ENCODE measurements at places on chromosomes 6 and 20.

DNA sequence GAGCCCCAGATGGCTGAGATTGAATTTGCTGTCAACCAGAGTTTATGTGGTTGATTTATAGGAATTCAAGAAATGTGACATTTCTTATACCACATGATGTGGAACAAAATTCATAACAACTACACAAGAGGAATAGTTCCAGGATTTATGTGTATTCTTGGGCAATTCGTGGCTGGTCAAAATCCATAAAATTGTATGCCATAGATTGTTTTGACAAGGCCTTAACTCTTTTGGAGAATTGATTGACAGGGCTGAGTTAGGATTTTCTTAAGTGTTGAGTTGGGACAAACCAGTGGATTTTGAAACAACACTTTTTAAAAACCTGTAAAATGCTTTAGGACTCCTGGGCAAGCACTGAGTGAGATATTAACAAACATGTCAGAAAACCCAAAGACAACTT, 19.4 kb upstream of the SLC2A12 start:
- DNase-seq: no peak

DNA sequence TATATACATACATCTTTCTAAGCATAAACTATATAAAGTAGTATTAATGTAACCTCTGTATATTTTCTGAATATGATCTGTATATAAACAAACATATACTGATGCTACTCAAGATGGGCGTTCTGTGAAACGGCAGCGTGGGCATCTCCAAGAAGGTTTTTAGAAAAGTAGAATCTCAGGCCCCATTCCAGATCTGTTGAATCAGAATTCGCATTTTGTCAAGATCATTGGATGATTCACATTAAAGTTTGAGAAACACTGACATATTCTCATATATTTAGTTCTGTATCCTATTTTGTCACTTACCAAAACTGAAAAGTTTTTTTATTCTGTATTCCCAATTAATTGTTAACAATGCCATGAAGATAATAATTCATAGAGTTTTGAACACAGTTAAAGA, 5.5 kb downstream of the C6orf141 start:
- DNase-seq: no peak

GRCh38 chr6:150631283-150631983, 31.7 kb downstream of the PLEKHG1 start:
- no peak for DNase-seq

DNA sequence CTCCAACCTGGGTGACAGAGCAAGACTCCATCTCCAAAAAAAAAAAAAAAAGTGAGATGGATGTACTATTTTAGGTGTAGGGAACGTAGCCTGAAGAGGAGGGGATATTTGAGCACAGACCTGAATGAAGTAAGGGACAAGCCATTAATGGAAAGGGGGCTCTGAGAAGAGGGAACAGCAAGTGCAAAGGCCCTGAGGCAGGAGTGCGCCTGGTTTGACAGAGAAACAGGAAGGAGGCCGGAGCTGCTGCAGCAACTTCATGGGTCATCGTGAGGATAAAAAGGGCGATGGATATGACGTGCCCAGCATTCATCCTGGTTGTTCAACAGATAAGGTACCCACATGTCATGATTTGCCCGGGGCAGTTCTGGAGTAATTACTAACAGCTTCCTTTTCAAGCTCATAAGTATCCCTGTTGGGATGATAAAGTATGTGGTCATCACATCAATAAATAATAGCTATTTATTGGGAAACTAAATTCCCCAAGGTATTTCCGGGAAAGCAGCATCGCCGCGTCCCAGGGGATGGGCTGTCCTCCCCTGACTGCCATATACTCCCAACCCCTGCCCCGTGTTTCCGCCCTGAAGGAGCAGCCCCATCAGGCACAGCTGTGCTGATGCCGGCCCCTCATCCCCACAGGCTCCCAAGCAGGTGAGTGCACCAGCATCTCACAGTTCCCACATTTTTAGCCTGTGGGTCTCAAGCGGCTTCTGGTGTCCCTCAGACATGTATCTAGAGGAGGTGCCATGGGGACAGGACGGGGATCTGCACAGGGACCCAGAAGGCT, 43.4 kb downstream of the DLGAP4 start:
- DNase-seq: no peak

- no peak for DNase-seq
These were observed 22.1 kb downstream of the BACH2 start for GRCh38 chr6:90274451-90275030.

DNA sequence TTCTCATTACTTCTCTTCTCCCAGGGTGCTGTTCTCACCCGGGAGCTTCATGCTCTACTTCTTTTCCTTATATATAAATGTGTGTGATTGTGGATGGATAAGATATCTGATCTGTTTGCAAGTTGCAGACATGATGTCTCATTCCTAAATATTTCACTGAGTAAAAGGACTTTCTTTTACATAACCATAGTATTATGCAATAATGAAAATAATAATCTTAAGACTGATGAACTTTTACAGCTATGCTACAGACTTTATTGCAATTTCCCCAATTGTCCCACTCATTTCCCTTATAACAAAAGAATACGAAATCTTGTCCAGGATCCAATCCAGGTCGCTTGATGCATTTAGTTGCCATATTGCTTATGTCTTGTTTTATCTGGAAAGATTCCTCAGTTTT, 284.5 kb upstream of the JAG1 start:
- no peak for DNase-seq

DNA sequence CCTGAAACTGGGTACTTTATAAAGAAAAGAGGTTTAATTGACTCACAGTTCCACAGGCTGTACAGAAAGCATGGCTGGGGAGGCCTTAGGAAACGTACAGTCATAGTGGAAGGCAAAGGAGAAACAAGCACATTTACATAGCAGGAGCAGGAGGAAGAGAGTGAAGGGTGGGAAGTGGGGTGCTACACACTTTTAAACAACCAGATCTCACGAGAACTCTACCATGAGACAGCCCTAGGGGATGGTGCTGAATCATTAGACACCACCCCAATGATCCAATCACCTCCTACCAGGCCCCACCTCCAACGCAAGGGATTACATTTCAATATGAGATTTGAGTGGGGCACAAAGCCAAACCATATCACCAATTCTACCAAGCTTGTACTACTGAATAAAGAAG, 7.4 kb upstream of the FNDC1 start:
- DNase-seq: no peak

GRCh38 chr6:90654806-90655205, 67.9 kb upstream of the MAP3K7 start:
- DNase-seq: no peak

- DNase-seq: peak; percentile 22
These were observed 497.8 kb downstream of the PREX1 start for GRCh38 chr20:48329676-48330664.

DNA sequence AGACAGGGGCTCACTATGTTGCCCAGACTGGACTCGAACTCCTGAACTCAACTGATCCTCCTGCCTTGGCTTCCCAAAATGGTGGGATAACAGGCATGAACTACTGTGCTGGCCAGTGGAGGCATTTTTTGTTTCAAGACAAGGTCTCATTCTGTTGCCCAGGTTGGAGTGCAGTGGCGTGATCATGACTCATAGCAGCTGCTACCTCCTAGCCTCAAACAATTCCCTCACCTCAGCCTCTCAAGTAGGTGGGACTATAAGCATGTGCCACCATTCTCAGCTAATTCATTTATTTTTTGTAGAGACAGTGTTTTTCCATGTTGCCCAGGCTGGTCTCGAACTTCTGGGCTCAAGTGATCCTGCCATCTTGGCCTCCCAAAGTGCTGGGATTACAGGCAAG, 17.2 kb downstream of the ENPP3 start:
- no peak for DNase-seq

DNA sequence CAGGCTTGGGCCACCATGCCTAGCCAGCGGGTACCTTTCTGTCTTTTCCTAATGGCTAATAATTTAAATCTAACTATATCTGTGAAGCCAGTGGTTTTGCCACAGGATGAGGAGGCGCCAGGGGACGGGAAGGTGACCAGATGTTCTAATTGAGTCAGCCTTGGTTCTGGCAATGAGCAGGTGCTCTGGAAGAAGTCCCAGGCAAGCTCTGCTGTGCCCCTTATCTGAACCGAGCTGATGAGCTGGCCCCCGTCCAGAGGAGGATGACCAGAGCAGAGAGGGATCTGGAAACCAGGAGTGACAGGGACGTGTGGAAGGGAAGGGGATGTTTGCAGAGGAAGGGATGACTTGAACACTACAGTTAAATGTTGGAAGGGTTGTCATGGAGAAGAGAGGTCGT, 46.7 kb downstream of the SLC35D3 start:
- DNase-seq: no peak

GRCh38 chr6:135647521-135647920, 150.0 kb upstream of the AHI1 start:
- DNase-seq: no peak

- no peak for DNase-seq
These were observed 9.2 kb upstream of the KIAA0319 start for GRCh38 chr6:24655215-24655614.

- no peak for DNase-seq
These were observed 39.7 kb upstream of the SAYSD1 start for GRCh38 chr6:39154705-39155104.

DNA sequence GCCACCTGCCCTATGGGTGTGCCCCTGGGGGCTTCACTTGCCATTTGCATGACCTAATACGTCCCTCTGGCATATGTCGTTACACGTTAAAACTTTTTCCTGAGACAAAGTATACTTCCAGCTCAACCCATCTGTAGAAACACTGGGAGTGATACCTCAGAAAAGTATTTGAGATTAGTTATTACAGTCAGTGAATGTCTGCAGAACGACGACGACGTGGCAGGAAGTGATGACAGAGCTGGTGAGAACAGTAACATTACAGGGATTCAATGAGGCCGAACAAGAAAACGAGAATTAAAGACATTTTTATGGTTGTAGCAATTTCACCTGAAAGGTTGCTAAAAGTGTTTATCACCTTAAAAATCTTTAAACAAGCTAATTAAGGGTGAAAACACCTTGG, 40.2 kb downstream of the SASH1 start:
- DNase-seq: no peak

- DNase-seq: peak; percentile 40
These were observed 167.8 kb downstream of the JARID2 start for GRCh38 chr6:15413466-15414234.

DNA sequence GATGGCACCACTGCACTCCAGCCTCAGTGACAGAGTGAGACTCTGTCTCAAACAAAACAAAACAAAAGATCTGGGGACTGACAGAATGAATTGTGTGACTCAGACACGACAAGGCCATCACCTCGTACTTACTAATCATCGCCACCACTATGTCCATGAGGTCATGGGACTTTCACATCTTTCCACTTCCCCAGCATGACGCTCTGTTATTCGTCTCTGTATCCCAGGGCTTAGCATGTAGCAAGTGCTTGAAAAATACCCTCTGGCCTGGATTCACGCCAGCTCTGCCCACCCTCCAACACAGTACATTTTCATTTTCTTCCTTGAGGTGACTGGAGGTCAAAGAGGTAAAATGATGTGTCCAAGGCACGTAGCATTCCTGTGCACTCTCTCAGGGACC, 27.8 kb downstream of the FGD2 start:
- no peak for DNase-seq

DNA sequence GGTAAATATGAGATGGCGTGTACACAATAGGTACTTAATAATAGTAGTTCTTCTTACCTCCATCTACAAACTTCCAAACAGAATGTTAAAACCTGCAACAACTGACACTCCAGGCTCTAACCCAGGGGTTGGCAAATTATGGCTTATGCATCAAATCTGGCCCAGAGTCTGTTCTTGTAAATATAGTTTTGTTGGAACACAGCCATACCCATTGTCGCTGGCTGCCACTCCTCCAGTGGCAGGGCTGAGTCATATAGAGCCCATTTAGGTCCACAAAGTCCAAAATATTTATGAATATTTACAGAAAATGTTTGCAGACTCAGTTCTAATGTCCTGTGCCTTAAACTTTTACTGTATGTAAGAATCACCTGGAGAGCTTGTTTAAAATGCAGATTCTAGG, 69.9 kb upstream of the BTBD3 start:
- DNase-seq: no peak

GRCh38 chr6:6790393-6790792, 201.9 kb downstream of the LY86 start:
- DNase-seq: no peak

DNA sequence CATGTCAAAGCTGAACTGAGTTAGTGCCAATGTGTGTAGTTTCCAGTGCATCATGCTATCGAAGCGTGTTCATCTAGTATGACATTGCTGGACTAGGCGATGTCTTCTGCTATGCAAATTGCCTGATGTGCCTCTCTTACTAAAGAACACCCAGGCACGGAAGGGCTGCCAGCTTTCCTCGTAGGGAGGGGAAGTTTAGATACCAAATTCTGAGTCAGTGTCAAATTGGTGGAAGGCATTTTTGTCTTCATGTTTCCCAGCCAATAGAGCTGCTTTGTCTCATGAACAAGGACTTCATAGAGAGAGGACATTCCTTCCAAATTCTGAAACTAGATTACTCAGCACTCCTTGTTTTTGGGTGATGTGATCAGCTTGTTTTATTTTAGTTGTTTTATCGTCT, 320.1 kb downstream of the BTBD3 start:
- DNase-seq: peak; percentile 35

DNA sequence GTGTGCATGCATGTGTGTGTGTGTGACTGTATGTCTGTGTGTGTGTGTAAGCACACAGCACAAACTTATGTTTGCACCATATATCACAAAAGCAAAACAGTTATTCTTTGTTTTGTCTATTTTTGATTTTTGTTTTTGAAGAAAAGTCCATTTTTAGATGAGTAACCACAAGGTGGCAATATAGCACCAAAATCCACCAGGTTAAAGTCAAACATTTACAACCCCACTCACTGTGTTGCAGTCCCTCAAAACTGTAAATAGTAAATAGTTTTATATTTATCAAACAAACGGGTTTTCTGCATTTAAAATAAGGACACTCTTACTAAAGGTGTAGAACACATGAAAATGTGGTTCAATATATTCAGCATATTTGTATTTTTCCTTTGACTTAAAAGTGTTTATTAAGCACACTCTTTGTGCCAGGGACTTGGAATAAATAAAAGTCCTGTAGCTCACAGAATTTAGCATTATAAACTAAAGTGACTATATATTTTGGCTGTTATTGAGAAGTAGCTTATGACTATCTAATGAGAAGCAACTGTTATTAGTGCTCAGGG, 118.5 kb downstream of the GFRAL start:
- peak; percentile 58 for DNase-seq

- no peak for DNase-seq
These were observed 74.7 kb downstream of the SLC23A2 start for GRCh38 chr20:4926531-4927156.

DNA sequence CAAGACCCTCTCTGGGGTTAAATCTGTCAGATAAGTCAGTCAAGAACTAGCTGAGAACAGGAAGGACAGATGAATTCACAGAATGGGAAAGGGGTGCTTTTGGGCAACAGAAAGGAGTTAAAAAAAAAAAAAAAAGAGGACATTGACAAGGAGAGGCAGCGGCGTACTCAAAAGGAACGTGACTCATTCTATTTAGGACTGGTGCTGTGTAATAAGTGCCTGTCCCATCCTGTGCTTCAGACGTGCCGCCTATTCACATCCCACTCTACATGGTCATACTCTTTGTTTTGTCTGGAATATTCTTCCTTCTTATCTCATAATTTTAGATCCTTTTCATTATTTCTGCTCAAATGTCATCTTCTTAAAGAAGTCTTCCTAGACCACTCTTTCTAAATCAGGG, 101.1 kb upstream of the EMILIN3 start:
- DNase-seq: no peak

Data from fibroblast of mammary gland (primary cell).